Stimulated activated CD8-positive, alpha-beta memory T cell treated with anti-CD3 and anti-CD28 coated beads, Interleukin-4, amount 100 ng/mL, for 24 hours (primary cell): ENCODE measurements at places on chromosomes 7 and 10.

- no peak for DNase-seq
These were observed 86.6 kb downstream of the CALN1 start for GRCh38 chr7:72325561-72325960.

DNA sequence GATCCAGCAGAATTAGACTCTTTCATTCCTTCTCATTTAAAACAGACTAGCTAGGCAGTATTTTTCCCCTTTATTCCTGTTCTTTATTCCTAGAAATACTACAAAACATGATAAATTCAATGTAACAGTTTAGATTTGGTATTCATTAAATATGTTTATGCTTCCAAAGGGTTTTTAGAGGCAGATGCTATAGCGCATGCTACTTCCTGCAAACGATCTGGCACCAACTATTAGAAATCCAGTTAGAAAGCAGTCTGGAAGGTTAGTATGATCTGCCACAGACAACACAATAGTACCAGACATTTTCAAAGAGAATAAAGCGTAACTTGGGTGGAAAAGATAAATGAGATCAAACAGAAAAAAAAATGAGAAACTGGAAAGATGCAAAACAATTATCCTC is 63.5 kb upstream of the PTN start:
- DNase-seq, result no peak

DNA sequence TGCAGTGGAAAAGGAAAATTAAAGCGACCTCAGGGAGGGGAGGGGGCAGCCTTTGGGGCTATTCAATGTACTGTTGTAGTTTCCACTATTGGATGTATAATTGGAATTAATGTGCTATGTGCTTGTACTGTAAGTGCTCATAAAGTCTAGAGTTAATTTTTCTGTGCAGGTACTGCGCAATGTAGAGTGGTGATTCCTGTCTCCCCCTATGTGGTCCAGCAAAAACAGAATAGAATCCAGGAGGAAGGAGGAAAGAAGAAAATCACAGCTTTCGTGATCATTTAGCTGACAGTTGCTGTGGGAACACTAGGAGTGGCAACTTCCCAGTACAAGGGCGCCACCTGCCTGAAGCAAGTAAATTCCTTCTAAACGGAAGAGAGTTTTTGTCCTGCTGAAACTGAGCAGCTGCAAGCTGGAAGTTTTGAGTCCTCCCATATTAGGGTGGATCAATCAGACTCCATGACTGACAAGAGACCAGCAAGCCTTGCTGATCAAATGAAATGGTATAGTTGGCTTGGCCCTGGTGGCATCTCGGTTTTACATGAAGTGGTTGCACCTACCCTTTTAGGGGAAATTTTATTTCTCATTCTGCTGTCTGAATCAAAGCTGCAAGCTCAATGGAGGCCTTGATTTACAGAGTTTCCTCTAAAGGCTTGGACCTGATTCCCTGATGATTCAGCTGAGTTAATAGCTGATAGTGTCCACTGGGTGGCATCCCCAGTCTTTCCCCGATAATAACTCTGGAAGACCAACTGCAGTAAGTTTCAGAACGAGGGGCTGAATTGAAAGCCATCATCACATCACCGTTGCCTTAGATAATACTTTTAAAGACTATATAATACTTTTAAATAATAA is 299.8 kb downstream of the HGF start:
- no peak for DNase-seq

DNA sequence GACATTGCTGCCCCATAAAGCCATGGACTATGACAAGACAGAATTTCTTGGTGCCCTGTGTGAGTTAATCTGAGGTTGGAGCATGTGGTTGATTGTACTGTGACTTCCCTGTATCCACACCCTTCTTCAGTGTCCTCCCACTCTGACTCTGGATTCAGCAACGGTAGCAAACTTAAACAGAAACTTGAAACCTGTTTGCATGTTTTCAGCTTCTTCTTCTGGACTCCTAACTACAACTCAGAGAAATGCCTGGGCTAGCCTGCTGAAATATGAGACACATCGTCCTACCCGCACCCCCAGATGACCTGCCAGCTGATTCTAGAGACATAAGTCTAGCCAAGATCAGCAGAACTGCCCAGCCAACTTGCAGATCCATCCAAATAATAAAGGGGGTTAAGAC is 78.4 kb downstream of the IPMK start:
- no peak for DNase-seq

- no peak for DNase-seq
These were observed 1.1 kb downstream of the BAZ1B start for GRCh38 chr7:73520673-73521635.

- DNase-seq, result no peak
These were observed 25.2 kb downstream of the IRF5 start for GRCh38 chr7:128962899-128963298.

DNA sequence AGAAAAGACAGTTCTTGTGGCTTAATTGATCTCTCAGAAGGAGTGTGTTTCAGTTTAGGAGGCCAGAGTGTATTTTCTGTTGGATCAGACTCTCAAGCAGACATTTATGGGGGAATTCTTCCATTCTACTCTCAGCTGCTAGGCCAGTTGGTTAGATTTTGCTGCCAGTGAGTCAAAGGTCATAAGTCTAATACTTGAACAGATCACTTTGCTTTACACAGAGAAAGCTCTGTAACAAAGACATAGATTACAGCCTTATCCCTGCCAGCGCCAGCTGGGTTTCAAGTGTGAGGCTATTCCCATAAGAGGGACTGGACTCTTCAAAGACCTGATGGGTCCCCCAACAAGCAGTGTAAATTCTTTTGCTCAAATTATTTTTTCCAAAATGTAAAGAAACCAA is 145.6 kb upstream of the SEMA3C start:
- no peak for DNase-seq

- DNase-seq, result no peak
These were observed 90.5 kb downstream of the VSTM2A start for GRCh38 chr7:54632696-54633095.

- no peak for DNase-seq
These were observed 330.2 kb downstream of the GLRX3 start for GRCh38 chr10:130466271-130466997.

DNA sequence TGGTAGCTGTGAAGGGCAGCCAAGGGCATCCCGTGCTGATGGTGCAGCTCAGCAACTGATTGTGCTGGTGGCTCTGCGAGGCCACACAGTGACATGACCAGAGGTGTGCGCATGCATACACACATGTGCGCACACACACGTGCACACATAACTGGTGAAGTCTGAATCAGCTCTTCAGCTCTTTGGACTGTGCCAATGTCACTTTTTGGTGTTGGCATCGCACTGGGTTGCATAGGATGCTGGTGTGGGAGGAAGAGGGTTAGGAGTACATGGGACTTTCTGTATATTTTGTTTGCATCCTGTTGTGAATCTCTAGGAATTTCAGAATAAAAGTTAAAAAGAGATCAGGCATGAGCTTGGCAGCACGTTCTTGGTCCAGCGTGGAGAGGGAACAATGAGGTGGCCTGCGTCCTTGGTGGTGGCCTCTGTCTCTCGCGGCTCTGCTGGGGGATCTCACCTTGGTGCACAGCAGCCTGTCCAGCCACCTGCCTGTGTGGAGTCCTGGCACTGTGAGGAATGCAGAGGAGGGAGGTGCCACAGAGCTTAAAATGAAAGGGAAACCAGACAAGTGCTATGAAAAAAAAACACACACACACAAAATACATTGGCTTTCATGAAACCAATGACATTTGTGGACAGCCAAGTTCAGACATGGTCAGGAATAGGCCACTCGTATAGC is 124.0 kb downstream of the TRRAP start:
- DNase-seq, result no peak

DNA sequence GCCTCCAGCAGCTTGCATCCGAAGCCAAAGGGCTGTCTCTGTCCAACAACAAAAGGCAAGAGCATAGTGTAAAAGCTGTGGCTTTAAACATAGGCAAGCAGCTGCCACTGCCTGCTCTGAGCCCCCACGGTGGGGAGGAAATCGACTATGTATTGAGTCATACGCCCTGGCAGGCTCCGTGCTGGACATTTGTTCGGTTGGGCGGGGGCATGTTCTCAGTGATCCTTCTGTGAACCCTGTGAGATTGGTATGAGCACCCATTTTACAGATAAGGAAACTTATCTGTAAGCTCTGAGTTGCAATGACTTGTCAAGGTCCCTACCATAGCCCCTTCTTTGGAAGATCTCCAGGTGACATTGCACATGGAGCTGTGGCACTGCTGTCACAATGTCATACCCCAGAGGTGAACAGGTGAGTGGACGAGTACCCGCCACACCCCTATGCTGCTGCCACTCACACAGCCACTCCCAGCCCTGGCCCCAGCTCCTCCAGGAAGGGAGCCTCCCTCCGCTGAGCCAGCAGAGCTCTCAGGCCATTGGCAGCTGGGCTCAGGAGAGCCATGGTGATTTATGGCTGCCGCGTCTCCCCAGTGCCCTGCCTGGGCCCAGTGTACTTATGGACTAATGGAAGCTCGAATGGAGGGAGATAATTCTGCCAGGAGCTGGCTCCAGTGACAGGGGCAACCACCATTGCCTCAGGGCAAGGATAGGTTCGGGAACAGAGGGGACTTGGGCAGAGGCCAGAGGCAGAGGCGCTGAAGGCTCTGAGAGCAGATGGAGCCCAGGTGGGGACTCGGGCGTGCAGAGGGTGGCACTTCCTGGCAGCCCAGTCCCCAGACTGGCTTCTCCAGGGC is 43.7 kb downstream of the UNC5B start:
- no peak for DNase-seq

DNA sequence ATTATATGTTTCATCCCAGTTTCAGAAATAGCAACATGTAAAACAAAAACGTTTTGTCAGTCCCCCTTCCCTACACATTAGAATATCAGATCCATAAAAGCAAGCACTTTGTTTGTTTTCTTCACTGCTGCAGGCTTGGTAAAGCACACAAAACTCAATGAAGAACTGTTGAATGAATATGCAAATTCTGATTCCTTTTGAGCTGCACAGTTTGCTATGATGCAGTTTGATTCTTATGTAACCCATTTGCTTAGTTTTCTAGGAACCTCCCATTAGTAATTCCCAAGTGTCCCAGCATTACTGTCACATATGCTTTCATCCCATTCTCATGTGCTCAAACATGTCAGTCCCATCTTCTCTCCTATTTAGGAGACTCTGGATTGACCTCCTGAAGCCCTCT is 26.1 kb upstream of the CHCHD3 start:
- DNase-seq, result no peak

DNA sequence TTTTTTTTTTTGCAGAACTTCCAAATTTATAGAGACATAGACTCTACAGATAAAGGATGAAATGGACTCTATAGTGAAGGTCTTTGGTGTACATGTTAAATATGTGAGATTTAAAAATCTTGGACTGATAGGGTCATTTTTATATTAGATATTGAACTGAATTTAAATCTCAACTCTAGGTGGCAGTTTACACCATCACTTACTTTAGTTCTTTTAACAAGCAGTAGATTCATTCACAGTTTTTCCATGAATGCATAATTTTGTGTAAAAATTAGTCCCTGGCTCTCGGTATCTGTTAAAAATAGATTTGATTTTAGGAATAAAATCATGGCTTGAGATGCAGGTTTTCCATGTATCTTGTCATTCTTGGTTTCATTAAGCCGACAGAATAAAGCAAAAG is 31.1 kb upstream of the SNX13 start:
- no peak for DNase-seq

- no peak for DNase-seq
These were observed 39.5 kb downstream of the RSU1 start for GRCh38 chr10:16777473-16778370.

- DNase-seq, result no peak
These were observed 258.8 kb downstream of the XPNPEP1 start for GRCh38 chr10:109664554-109664953.

GRCh38 chr7:129559564-129559963 is 52.0 kb upstream of the NRF1 start:
- DNase-seq, result no peak

DNA sequence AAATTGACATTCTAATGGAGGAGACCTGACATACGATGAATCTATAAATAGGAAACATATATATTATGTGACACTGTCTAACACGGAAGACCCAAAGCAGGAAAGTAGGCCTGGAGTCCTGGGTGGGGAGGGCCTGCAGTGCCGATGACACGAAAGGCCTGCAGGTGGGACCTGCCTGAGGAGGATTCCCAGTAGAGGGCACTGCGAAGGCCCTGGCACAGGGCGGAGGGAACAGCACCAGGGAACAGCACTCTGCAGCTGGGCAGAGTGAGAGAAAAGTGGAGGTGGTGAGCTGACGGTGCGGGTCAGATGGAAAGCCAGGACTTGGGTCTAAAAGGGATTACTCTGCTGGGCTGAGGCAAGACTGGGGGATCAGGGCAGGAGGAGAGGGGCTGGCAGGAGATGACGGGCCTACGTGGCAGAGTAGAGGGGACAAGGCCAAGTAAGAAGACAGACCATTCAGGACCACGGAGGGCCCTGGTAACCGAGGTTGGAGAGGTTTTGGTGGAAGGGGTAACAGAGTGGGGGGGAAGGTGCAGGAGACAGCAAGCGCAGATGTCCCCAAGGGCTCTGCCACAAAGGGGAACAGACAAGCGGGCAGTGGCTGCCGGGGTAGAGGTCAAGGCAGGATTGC is 8.1 kb downstream of the ZNF746 start:
- no peak for DNase-seq

DNA sequence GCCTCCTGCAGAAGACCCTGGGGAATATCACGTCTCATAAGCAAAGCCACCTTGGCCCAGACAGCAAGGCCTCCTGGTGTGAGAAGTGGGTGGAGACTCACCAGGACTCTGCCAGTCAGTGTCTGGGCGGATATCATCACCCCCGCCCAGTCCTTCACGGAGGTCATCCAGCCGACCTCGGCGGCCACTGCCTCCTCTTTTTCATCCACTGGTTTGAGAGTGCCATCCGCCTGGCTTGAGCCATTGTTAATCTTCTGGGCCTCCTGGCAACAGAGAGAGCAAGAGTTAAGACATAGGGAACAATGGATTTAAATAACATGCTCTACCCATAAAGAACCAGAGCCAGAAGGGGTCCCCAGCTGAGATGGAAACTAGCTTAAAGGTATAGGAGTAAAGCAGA is 233.8 kb downstream of the KCNMA1 start:
- DNase-seq, result no peak

DNA sequence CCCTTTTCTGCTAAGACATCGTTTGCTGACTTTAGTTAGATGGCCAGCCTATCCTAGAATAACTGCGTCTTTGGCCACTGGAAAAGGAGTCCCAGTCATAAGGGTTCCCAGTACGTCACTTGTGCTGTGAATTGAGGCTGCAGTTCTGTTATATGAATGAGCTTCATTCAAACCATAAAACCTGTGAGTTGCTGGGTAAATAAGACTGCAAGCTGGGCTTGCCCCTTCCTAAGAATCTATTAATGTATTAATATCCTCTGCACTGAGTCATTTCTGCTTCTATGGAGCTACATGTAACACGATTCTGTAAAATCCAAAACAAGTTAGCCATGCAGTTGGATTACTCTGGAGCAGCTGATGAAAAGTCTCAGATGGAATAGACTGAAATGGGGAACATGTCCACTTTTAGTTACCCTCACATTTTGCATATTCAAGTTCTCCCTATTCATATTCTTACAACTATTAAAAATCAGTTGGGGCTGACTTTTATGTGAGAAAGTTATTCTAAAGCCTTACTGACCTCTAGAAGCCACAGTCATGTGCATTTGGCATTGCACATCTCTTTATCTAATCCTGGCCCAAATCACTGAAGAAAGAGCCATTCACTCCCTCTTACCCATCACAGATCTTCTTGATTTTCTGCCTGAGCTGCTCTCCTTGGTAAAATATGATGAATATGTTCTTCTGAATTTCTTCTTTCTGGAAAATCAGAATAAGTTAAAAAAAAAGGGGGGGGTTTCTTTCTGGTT is 41.8 kb upstream of the TMEM213 start:
- no peak for DNase-seq

- DNase-seq, result no peak
These were observed 35.2 kb downstream of the LSMEM1 start for GRCh38 chr7:112515989-112516388.
